ENCODE measurements at places on chromosomes 1 and 21.

GRCh38 chr1:164930241-164930640 is 371.3 kb downstream of the PBX1 start:
- no peak for DNase-seq

- DNase-seq: no peak
Measured at GRCh38 chr1:53467391-53467790, 8.2 kb downstream of the DMRTB1 start.

DNA sequence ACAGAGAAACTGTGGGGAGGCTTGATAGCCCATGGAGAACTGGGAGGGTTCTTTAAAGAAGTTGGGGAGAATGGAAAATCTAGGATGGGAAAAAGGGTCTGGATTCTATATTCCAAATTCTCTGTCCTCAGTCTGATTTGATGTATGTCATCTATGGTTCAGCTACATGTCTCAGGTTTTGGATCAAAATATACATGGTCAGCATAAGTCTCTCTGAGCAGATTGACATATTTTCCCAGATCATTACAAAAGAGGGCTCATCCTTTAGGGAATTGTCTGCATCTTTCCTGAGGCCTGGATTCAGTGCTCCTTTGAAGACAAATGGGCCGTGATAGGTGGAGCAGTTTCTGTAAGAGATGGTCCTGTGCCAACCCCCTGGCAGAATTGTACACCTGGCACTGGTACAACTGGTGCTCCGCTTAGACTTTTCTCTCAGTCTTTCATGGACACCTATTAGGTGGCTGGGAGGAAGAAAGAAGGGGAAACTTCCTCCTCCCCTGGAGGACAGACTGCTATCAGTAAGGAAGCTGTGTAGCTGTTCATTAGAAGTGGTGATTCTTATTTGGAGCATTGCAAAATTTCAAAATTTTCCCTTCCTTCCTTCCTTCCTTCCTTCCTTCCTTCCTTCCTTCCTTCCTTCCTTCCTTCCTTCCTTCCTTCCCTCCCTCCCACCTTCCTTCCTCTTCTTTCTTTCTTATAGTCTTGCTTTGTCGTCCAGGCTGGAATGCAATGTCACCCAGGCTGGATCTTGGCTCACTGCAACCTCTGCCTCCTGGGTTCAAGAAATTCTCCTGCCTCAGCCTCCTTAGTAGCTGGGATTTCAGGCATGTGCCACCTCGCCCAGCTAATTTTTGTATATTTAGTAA is 26.1 kb upstream of the RGL1 start:
- no peak for DNase-seq

DNA sequence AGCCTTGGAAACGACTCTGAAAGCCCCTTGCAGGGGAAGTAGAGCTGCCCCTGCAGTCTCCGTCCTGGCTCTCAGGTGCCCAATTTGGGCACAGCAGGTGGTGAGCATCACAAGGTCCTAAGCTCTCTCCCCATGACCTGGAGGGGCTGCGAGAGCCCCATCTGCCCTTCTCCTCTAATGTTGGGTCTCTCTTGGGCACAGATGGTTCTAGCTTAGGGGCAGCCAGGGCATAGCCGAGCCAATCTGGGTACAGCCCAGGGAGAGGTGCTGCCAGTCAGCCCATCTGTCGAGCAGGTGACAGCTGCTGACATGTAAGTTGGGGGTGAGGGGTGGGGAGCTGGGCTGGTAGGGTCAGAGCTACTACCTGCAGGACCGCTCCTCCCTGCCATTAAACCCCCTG is 50.7 kb downstream of the SYT2 start:
- no peak for DNase-seq

GRCh38 chr1:51553911-51554310 is 34.8 kb upstream of the EPS15 start:
- no peak for DNase-seq

- no peak for DNase-seq
Measured at GRCh38 chr1:221858818-221859611, 117.1 kb upstream of the DUSP10 start.

DNA sequence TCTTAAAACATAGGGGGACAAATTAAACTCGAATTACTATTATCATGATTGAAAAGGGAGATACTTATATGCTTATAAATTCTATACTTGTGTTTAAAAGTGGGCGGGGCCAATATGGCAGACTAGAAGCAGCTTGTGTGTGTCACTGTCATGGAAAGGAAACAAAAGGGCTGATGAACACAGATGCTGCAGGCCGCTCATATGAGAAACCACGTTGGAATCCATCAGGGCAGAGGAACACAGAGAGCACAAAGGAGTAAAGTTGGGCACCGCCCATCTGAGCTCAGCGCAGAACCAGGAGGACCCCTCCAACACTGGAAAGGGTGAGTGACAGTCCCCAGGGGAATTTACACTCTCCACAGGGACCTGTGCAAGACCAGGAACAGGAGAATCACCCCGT is 107.0 kb downstream of the SLC5A9 start:
- no peak for DNase-seq

DNA sequence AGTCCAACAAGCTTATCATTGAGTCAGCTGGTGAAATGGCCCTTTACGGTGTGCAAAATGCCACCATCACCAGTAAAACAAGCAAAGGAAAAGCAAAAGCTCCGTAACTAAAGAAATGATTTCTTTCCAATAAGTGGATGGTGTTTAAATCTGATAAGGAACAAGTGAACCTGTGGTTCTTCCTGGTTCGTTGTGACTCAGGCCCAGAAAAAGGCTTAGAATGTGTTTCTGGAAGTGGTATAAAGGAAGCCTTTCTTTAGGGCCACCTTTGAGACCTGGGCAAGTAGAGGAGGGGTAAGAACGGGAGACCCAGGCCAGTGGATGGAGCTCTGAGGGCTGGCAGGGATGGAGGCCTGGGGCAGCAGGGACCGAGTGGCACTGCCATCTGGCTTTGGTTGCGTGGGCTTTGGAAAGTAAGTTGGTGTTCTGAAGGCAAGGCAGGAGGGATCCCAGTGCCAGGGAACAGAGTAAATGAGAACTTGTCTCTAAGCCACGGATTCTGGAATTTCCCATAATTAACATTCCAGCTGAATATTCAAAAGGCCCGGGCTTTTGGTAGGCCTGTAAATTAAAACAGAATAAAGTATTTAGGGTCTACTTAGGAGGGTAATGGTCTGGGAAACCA is 87.9 kb upstream of the LMO4 start:
- no peak for DNase-seq

DNA sequence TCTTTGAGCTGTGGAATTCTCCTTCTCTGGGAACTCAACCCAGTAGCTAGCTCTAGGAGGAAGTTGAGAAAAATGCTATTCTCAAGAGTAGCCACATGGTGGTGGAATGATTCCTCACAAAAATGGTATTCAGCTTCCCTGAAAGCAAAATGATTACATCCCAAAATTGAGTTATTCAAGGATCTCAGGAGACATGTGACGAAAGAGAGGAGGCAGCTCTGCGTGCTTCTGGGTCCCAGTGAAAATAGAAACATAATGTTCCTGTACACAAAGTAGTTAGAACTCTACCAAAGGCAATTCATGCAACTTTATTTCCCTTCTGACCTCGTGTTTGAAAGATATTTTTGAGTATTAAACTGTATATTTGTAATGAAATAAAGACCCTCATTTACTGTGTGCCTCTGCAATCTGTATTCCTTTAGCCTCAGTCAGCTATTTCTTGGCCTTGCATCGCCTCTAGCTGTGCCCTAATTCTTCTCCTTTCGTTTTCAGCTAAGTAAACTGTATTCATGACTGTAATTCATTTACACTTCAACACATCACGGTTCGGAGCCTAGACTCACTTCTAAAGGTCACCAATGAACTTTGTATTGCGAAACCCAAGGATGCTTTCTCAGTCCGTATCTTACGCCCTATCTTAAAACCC is 167.3 kb downstream of the FASLG start:
- DNase-seq: no peak

GRCh38 chr1:211832661-211833060 is 2.1 kb upstream of the LPGAT1 start:
- DNase-seq: no peak

- DNase-seq: no peak
Measured at GRCh38 chr21:20645344-20645743, 352.9 kb upstream of the NCAM2 start.

DNA sequence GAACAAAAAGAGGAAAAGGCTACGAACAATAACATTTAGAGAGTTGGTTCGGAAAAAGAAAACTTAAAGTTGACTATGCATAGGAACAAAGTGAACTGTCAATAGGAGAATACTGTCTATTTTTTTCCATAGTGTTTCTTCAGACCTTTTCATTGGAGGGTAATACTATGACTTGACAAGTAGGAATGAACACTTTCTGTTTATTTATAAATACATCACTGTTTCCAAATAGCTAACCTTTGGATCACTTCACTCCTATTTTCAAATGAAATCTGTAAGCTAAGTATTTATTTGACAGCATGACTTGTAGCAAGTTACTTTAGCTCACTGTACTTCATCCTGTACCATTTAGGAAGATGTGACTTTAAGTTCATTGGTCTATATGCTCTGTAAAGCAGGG is 221.3 kb downstream of the COL24A1 start:
- DNase-seq: no peak

DNA sequence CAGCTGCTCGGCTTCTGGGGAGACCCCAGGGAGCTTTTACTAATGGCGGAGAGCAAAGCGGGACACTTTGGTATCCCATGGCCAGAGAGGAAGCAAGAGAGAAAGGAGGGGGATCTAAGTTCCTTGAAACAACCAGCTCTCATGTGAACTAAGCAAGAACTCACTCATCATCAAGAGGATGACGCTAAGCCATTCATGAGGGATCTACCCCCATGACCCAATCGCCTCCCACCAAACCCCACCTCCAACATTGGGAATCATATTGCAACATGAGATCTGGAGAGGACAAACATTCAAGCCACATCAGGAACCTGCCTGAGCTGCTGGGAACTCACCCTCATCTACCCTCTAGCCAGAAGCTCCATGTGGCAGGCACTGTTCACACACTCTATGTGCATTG is 372.1 kb upstream of the RUNX1 start:
- no peak for DNase-seq

- no peak for DNase-seq
Measured at GRCh38 chr1:109479311-109479710, 4.4 kb upstream of the ATXN7L2 start.

GRCh38 chr1:43279666-43280065 is 5.7 kb downstream of the C1orf210 start:
- DNase-seq: no peak

Data from T-helper 22 cell (primary cell).